ENCODE measurements at places on chromosomes 2 and 18.

GRCh38 chr2:40450066-40450795, 1.7 kb downstream of the SLC8A1 start:
- no peak for DNase-seq

DNA sequence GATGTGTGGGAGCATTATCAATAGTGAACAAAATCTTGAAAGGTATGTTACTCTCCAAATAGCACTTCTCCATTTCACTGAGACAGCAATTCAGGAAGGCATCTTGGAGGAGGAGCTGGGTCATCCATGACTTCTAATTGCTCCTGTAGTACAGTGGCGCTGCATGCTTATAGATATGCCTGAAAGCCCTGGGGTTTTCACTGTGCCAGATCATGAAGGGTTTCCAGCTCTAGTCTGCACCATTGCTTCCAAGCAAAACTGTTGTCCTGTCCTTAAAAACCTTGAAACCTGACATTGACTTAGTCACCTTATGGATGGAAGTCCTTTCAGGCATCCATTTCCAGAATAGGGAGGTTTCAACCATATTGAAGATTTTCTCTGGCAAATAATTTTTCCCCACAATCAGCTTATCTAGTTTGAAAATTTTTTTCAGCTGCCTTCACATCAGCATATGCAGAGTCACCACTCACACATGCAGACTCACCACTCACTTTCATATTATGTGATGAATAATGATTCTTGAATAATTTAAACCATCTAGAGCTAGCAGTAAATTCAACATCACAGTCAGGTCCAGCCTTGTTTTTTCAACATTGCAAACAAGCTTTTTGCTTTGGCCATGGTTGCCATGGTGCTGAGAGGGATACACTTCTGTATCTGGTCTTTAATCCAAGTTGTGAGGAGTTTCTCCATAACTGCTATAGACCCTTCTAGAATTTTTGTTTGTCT, 297.1 kb downstream of the CLIP4 start:
- no peak for DNase-seq

- no peak for DNase-seq
Observed at GRCh38 chr18:8635087-8635486, 25.9 kb downstream of the RAB12 start.

DNA sequence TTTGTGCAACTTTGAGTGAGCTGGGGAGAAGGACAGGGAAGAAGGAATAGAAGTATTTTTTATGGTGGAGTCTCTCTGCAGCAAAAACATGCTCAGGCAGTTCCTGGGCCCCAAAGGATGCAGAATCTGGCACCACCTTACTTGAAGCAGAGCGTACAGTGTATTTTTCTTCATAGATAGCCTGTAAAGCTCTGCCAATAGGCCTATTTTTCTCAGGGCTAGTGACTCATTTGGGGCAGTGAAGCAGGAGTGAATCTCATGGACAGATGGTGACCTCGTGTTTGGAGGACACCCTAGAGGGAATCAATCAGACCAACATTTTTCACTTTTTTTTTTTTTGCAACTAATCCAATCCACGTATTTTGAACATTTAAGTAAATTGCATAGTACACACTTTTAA, 268.1 kb upstream of the CXCR4 start:
- DNase-seq = no peak

GRCh38 chr2:101610750-101611315, 86.7 kb upstream of the MAP4K4 start:
- DNase-seq = no peak

- DNase-seq = no peak
Observed at GRCh38 chr2:240960309-240960970, 38.0 kb upstream of the SNED1 start.

DNA sequence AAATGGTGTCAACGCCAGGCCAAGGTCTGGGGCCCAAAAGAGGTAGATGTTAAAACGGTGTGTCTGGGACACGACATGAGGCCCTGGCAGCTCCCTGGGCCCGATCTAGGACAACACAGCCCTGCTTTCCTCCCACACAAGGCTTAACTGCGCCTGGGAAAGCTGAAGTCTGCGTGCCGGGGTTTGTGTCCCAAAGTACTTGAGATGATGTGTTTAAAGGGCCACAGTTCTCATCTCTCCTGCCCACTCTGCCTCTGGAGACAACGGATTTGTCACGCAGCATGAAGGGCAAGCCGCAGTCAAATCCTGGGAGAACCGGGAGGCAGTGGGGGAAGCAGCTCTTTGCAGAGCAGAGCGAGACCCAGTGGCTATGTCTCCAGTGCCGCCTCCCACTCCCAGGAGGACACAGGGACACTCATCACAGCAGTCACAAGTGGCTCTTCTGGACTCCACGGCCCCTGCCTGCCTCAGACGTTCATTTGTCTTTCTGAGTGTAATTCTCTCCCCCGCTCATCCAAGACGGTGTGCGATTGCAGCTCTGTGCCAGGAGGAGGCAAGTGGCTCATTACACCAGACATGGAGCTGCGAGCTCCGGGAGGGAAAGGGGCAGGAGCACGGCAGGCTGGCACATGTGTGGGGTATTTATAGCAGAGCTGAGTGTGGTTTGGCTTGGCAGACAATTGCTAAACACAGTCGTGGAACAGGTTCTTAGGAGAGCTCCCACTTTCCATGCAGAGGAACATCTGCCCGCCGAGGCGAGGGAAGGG, 57.7 kb upstream of the SEMA4C start:
- no peak for DNase-seq

DNA sequence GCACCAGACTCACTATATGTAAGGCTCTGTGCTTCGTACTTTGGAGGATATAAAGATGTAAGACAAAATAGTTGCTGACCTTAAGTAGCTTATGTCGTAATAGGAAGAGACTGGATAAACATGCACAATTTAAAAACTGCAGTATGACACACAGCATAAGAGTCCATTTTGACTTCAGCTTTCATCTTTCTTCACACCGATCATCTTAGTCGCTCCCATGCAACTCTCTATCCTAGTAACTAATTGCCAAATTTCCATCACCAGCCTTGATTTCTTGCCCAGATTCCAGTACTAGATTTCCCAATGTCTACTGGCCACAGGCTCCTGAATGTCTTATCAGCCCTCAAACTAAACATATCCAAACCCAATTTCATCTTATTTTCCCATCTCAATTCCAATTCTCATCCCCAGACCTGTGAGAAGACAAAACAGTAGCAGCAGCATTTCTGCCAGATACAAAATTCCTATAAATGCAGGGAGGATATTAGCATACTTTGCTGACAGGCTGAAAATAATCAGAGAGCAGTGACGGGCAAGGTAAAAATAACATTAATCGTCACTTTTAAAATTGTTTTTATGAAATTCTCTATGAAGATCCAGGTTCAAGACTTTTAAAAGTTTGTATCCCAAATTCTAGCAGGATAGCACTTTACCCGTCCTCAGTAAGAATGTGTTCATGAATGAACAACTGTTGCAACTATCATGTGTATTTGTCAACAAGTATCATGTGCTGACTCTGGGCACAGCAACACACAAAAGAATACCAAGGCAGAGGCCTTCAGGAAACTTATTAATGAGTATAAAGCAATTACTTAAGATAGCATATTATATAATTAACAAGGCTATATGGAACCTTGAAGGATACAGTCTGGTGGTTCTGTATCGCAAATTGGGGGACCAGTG, 42.2 kb downstream of the KIDINS220 start:
- DNase-seq = no peak

- no peak for DNase-seq
Observed at GRCh38 chr18:79927607-79928562, 23.6 kb downstream of the SLC66A2 start.

DNA sequence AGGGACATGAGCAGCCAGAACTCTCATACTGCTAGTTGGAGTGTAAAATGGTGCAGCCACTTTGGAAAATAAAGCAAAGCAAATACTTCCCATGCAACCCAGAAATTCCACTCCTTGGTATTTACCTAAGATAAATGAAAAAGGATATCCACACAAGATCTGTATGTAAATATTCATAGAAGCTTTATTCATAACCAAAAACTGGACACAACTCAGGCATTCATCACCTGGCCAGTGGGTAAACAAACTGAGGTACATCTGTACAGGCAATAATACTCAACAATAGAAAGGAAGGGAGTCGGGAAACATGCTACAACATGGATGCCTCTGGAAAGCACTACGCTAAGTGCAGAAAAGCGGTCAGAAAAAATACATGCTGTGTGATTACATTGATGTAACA, 2.5 kb upstream of the LOXHD1 start:
- DNase-seq = no peak

- DNase-seq = no peak
Observed at GRCh38 chr18:12885500-12885899, 1.5 kb upstream of the PTPN2 start.

Measured in stimulated activated CD4-positive, alpha-beta T cell treated with anti-CD3 and anti-CD28 coated beads, Interleukin-1b, Interleukin-23, amount 100 ng/mL, for 4 hours (primary cell).